ENCODE measurements at places on chromosomes 4 and X.
A peak's percentile ranks its signal among the peaks of the same experiment; 100 is the strongest.

- DNase-seq, result no peak
Observed at GRCh38 chr4:22410645-22411247, 105.1 kb downstream of the ADGRA3 start.

DNA sequence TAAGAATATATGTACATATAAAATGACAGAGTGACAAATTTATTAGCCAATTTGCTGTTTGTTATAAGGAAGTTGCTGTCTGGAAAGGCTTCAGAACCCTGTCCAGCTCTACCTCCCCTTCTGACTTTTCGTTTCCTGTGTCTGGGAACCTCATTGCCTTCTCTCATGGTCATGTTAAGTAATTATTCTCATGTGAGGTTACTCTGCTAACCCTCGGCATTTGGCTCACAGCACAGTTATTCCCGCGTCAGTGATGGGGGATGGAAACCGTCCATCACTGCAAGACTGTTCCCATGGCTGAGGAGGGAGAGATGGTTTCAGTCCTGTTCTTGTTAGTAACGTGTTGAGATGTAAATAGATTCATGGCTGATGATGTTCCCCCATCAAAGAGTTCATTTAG, 11.9 kb downstream of the EDNRA start:
- DNase-seq, result no peak

- no peak for DNase-seq
Observed at GRCh38 chrX:109535578-109535977, 1.1 kb upstream of the NXT2 start.

DNA sequence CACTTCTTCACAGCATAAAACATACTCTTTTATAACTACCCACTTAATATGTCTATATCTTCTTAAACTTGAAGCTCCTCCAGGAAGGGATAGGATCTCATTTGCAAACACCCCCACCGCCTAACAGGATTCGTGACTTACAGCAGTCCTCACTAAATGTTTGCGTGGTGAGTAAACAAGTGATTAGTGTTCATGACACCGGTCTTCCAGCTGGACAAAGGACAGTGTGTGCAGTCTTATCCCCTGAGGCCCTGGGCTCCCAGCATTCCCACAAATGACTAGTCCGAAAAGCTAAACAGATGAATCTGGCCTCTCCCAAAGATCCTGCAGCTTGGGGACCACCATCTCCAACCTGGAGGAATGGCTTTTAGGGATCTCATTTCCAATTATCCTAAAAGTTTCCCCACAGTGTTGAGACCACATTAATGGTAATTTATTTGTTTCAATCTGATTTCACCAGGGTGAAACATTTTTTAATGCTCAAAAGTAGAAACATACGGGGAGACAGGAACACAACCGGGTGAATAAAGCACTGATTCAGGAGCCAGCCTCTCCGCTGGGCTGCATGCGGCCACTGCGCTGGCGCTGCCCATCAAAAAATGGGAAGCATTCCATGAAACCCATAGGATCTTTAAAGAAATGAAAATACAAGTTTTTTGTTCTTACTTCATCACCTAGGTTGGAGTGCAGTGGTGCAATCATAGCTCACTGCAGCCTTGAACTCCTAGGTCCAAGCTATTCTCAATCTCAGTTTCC, 69.2 kb downstream of the HADH start:
- no peak for DNase-seq

GRCh38 chr4:41957634-41958033, 22.4 kb downstream of the TMEM33 start:
- peak; percentile 28 for DNase-seq

- DNase-seq, result no peak
Observed at GRCh38 chr4:163665521-163666331, 171.2 kb downstream of the TMA16 start.

DNA sequence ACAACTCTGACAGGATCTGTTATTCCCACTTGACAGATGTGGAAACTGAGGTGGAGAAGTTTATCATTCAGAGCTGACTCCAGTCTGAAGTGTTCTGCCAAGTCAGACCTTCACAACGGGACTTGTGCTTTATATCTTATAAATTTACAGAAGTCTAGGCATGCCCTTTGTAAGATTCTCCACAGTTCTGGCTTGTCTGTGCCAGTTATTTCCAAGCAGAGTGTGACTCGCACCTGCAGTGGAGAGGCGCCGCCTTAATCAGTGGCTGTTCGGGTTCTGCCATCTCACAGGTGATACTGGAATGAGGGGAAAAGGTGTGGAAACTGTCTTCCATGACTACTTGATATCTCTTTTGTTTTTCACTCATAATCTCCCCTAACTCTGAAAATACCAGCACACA, 63.2 kb downstream of the CPEB2 start:
- no peak for DNase-seq

- no peak for DNase-seq
Observed at GRCh38 chr4:107631560-107631959, 88.5 kb downstream of the PAPSS1 start.

- DNase-seq, result peak; percentile 37
Observed at GRCh38 chrX:75522565-75523431, at the start of gene ZDHHC15. Gene ZDHHC15, minus strand, starts transcription at chrX:75523037. Its CDS starts 13 bp downstream, at chrX:75523024.

DNA sequence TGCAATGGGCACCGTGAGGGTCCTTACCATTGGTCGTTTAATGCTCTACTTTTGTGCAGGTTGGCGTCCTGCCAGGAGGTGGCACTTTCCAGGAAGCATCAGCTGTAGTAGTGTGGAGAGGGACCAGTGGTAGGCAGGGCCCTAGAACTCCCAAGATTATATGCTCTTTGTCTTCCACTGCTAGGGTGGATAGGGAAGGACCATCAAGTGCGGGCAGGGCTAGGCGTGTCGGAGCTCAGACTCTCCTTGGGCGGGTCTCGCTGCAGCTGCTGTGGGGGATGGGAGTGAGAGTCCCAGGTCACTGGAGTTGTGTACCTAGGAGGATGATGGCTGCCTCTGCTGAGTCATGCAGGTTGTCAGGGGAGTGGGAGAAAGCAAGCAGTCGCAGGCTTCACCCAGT, 134.7 kb downstream of the KLF8 start:
- DNase-seq, result no peak

DNA sequence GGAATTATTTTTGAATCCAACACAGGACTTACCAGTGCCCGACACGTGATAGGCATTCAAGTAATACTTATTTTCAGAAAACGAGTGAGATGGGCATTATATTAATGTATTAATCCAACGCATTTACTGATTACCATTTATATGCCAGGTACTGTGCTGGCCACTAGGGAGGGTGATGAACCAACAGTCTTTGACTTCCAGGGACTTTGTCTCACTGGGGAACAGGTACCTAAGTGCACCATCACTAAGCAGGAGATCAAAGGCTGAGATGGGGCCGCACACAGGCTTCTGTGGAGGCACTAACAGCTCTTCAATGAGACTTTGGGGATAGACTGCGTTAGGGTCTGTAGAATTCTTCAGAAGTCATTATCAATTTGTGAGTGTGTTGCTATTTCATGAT, 5.7 kb upstream of the TADA2B start:
- no peak for DNase-seq

- no peak for DNase-seq
Observed at GRCh38 chrX:77917294-77917933, 6.9 kb downstream of the ATP7A start.

DNA sequence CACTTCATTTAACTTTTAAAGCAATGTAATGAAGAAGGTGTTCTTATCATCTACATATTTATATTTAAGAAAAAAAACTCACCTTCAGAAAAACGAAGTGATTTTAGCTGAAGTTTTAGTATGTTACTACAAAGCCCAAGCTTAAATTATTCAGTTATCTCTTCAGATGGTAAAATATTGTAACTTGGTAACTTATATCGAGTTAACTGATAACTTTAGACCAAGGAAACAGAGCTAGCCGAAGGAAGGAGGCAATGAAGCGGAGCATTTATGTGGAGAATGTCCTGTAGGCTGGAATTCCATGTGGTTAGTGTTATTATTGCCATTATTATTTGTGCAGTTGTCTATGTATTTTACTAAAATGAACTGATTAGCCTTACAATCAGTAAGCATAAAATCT, 1102.1 kb upstream of the LCORL start:
- no peak for DNase-seq

DNA sequence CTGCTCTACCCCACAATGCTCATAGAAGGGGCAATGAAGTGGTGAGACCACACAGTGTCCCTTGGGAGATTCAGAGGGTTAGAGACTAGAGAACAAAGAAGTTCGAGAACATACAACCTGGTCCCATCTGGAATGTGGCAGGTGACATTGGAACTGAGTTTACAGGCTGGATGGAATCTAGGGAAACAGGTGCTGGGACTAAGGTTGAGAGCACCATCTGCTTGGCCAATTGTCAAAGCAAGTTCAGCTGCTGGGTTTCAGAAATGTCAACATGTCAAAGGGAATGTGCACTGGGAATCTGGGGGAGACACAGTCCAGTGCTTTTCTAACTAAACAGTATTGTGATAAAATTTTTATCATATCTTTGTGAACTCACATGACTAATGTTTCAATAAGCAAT, 15.9 kb upstream of the FAM13A start:
- DNase-seq, result no peak

- DNase-seq, result no peak
Observed at GRCh38 chrX:67563469-67564448, 19.9 kb downstream of the AR start.

- DNase-seq, result no peak
Observed at GRCh38 chr4:38223782-38224236, 263.6 kb downstream of the PTTG2 start.

DNA sequence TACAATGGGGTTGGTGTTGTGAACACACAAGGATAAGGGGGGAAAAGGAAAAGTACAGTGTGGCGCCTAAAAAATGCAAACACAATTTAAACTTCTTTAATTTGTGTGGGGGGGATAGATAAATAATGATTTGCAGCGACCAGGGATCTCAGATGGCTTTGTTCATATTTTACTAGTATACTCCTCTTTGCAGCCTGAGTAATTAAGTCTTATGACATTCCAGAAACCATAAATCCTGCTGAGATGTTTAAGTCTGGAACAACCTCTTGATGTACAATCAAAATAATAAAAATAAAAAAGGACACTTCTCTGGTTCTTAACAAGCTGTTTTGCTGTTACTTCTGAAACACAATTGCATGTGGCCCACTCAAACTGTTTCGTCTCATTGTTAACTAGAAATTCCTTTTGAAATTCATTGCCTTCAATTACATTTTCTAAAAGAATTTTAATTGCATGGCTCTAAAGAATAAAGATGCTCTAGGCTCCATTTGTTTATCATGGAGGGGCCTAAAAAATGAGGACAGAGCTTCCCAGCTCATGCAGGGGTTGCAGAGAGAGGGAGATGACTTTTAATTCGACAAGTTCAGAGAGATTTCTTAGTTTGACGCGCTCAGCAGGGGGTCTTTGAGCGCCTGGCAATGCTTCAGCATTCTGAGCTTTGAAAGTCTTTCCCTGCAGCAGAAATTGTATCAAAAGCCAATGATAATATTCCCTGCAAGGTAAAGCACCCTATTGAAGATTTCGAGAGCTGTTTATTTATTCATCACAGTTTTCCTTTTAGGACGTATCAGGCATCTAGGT, 892.4 kb upstream of the TENM3 start:
- DNase-seq, result no peak

DNA sequence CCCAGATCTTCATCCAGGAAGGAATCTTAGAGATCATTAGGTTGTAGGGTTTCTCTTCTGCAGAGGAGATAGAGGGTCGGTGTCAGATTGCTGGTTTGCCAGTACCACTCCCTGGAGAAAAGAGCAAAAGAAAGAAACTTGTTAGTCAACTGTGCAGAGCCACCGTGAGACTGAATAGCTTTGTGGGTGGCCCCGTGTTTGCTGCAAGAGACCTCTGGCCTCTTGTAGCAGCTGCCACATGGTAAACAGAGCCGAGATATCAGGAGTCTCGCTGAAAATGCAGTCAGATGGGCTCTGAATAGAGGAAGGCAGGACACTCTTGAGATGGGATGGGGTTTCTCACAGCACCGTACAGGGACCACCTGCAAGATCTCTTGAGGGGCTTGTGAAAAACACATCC, 149.7 kb downstream of the PTTG2 start:
- DNase-seq, result no peak

DNA sequence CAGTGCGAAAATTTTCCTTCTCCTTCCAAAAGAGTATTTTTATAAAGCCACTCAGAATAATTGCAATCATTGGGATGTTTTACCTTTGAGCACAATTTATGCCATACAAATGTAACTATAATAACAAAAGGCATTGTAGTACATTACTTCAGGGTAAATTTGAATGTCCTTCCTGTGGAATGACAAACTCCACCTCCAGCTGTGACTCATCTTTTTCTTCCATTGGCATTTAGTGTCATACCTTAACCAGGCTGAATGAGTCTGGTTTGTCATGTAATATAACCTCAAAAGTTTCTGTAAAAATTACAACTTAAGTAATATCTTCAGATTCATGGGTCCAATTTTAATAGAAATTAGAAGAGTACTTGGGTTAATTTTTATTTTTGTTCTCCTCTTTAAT, 93.3 kb downstream of the TMEM47 start:
- no peak for DNase-seq

DNA sequence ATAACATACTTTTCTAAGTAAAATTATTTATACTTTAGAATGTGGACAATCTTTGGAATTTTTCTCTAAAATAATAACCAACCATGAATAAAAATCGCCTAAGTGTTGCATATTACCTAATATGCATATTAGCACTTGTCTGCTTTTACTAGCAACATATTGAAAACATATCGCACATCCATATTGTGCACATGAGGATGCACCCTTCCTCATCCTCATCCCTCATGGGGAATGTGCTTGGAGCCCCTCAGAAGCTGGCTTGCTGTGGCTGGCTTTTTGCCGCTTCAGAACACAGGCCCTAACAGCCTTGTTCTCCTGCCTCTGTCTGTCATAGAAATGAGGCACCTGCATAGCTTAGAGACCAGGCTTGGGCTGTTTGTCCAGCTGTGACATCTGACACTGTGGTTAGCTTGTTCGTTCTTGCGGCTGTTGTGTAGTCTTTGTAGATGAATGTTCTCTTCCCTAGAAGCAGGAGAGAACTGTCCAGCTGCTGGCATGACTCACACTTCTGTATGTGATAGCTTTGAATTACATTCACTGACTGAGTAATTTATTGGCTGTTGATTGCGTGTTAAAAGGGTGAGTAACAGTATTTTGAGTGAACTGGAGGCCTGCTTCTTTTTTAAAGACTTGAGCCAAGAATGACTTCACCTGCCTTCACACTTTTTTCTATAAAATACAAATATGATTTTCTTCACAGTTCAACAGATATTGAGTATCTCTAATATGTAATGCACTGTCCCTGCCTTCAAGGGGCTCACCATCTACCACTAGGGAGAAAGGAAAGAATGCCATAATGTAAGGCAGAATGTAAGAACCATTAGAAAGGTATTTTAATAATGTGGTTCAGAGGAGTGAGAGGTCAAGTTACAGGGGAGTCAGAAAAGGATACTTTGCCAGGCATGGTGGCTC, 81.9 kb downstream of the HMGB2 start:
- DNase-seq, result no peak

DNA sequence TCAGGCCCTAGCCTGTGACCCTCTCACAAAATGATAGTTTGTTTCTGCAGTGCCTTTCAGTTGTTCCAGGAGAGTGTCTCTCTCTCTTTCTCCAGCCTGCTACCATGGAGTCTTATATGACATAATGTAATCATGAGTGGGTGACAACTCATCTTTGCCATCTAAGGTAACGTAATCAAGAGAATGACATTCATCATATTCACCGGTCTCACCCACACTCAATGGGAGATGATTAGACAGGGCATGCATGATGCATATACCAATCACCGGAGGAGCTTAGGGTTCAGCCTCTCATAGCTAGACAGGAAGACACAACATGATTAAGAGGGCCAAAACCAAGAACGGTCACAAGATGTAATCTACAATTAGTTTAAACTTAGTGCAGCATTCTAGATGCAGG, 97.1 kb upstream of the FAM9B start:
- DNase-seq, result no peak

- no peak for DNase-seq
Observed at GRCh38 chrX:2464677-2465166, 36.1 kb downstream of the DHRSX start.

All from activated CD4-positive, alpha-beta T cell treated with anti-CD3 and anti-CD28 coated beads, Interleukin-2, amount 10 ng/mL, durations not matched to agents 7 days and 5 days (primary cell).